NCI-H2029 (cell line): ENCODE measurements at places on chromosomes 16 and 17.

DNA sequence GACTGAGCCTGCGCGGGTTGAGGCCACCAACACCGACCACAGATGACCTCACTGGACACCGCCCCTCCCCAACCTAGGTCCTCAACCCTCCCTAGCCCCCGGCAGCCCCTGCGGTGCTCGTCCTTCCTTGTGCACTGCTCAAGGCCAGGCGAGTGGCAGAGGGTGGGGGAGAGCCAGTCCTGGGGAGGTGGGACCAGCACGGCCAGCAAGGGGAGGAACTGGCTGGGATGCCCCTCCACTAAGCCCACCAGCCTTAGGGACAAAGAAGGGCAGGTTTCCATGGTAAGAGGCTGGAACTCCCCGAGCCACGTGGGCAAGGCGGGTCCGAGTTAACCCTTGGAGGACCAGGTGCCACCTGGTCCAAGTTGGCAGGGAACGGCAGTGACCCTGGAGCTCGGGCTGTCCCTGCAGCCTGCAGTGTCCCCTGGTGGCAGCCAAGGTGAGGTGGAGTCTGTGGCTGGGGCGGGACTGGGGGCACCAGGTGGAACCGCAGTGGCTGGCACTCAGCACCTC, 9.2 kb downstream of the FSCN2 start:
- peak; percentile 61 for DNase-seq

GRCh38 chr17:72719578-72720493, 372.7 kb downstream of the SLC39A11 start:
- no peak for DNase-seq

GRCh38 chr17:70582777-70583176, 413.4 kb downstream of the KCNJ2 start:
- no peak for DNase-seq

DNA sequence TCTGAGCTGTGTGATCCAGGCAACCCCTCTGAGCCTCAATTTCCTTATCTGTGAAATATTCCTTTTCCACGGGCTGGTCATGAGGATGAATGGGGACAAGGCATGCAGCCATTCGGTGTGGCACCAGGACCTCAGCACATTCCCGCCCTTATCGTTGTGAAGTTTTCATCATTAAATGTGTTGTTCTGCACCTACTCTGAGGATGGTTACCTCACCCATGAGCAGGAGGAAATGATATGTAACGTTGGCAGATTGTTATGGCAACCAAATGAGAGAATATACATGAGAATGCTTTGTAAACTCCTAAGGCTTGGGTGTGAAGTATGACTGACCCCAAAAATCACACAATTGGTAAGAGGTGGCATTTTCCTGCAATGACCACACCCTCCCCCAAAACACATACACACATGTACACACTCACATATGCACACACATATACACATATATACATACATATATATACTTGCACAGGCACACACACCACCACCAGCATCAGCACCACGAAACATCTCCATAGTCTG, 39.5 kb downstream of the SMARCE1 start:
- DNase-seq: no peak

DNA sequence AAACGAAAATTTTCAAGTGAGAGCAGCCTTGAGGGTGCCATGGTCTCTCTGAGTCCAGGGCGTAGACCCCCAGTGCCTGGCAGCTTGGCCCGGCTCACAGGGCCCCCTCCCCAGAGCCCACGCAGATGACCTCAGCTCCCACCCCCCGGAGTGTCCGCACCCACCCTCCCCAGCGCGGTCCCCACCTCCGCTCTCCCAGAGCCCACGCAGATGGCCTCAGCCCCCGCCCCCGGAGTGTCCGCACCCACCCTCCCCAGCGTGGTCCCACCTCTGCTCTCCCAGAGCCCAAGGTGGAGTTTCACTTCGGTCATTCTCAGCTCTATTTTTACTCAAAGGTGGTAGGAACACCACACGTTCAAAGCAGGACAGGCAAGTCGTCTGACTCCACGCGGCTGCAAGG, 13.9 kb downstream of the ABR start:
- no peak for DNase-seq

- DNase-seq: no peak
Observed at GRCh38 chr17:74493331-74493833, 26.9 kb downstream of the CD300A start.

- no peak for DNase-seq
Observed at GRCh38 chr17:312476-313148, 40.0 kb downstream of the RPH3AL start.

GRCh38 chr17:28282596-28282995, 36.4 kb upstream of the TMEM97 start:
- no peak for DNase-seq

DNA sequence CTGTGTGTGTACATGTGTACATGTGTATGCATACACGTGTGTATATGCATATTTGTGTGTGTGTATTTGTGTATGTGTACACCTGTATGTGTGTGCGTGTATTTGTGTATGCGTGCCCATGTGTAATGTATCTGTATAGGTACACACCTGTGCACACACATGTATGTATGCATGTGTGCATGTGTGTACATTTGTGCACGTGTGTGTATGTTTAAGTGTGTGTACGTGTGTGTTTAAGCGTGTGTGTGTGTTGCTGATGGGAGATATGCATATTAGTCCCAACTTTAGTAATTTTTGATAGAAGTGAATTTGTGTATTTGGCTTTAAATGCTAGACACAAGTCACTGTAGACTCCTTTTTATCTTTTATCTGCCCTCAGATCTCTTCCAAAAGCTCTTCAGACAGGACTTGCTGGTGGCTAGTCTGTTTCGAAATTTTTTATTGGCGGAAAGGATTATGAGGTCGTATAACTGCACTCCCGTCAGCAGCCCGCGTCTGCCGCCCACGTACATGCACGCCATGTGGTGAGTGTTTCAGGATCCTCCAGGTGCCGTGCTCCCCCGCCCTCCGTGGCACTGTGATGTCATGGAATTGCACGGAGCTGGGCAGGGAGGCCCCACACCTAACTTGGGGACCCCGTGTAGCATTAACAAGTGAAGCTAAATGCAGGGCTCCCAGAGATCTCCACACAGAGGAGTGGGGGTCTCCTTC, 168.8 kb upstream of the CHMP6 start:
- no peak for DNase-seq

GRCh38 chr17:73307130-73307529, 4.7 kb downstream of the CDC42EP4 start:
- no peak for DNase-seq

DNA sequence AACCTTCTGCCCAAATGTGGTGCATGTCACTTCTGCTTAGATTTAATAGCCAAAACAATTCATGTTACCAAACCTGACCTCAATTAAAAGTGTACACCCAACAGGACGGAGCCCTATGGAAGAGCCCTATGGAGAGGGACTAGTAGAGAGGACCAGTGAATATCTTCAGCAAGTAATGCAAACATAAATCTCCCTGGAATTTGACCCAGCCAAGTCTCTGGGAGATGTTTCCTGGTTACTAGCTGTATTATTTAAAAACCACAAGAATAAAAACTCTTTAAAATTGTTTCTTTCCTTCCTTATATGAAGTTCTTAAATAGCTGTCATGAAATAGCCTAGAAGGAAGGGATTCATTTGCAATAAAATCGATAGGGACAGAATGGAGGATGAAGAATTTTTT, 255.8 kb downstream of the CDH11 start:
- no peak for DNase-seq

DNA sequence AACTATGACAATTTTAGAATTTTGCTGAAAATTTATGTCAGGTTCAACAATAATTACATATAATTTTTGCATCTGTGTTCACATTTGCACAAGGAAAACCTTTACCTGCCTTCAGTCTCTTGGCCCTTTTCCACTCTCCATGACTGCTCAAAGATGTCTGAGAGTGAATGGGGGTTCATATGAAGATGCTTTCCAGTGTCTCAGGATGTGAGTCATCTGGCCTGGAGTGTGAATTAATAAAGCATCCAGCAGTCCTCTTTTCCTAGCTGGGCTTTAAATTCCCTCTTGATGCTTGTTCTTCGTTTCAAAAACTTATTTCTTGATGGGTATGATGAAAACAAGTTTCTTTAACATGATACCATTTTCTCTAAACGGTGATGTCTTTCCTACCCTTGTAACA, 99.9 kb downstream of the CDK5R1 start:
- no peak for DNase-seq

DNA sequence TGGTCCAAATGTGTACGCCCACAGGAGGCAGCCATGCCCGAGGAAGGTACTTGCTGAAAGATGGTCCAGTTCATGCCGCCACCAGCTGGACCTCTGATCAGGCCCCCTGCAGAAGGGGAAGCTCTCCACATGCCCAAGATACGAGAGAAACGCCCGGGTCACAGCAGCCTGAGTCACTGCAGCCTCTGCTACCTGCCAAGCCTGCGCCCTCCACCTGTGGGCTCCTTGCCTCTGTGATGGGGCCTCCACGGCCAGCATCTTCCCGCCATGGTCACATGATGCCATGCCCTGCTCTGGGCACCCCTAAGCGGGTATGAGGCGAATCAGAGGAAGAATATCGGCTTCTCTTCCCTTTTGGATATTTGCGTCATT, 13.7 kb upstream of the KREMEN2 start:
- DNase-seq: no peak

DNA sequence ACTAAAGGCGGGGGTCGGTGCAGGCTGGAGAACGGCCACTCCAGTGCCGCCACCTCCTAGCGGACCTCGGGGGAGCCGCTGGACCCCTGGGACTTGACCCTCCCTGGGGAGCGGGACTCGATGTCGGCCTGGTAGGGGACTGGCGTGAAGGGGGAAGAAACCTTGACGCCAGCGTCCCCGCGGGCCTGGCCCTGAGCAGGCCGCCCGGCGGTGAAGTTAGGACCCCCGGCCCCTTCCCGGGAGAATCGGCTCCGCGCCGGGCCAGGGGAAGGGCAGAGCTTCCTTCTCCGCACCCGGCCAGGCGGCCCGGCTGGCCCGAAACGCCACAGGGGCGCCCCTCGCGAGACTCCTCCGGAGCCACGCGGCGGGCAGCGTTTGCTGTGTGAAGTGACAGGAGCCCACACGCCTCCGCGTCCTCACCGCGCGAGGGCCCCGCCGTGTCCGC, 389 bp downstream of the DUS1L start:
- DNase-seq: no peak

DNA sequence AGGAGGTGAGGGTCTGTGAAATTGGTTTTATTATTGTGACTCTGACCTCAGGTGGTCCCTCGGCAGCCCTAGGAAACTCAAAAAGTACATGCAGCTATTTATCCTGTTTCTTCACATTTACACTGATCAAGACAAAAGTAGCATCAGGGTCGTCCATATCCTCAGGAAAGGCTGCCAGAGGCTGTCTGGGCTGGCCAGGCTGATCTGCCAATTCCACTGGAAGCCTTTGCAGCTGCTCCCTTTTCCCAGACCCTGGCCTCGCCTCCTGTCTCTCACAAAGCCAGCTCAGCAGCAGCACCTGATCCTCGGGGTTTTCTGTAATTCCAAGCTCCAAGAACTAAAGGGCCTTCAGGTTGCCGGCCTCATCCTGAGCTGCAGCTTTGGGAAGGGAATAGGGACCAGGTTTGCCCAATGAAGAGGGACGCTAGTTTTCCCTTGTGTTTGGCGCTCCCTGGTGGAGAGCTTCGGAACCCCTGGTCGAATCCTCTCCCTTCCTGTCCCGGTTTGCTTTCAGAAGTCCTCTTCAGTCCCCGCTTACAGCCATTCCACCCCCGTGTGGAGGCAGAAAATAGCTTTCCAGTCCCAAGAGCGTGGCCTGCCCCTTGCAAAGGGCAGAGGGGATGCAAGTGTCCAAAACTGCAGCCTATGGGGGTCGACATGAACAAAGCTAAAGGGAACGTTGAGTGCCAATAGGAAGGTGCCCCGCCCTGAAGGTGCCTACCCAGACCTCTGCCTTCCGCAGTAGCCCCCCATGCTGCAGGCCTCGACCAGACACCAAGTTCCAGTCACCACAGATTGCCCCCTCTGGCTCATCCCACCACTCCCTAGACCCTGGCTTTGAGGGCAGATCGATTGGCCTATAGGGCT, 13.4 kb downstream of the MFSD6L start:
- DNase-seq: no peak

- no peak for DNase-seq
Observed at GRCh38 chr16:51343411-51343810, 192.3 kb upstream of the SALL1 start.

- no peak for DNase-seq
Observed at GRCh38 chr17:44155488-44155887, 13.8 kb downstream of the HROB start.

- no peak for DNase-seq
Observed at GRCh38 chr16:85600078-85600477, 13.0 kb upstream of the GSE1 start.

GRCh38 chr16:84144209-84144858, 643 bp downstream of the HSDL1 start:
- DNase-seq: no peak
